ENCODE measurements at places on chromosomes 6 and 20.
A peak's percentile ranks its signal among the peaks of the same experiment; 100 is the strongest.

- DNase-seq, result no peak
These were observed 34.5 kb downstream of the NTSR1 start for GRCh38 chr20:62742979-62743776.

- DNase-seq, result no peak
These were observed 15.7 kb downstream of the BMP7 start for GRCh38 chr20:57250607-57251343.

- DNase-seq, result no peak
These were observed 430.9 kb downstream of the BCKDHB start for GRCh38 chr6:80537118-80537972.

- no peak for DNase-seq
These were observed 748.4 kb downstream of the PTPRT start for GRCh38 chr20:42441196-42441863.

- no peak for DNase-seq
These were observed 1.4 kb upstream of the LEMD2 start for GRCh38 chr6:33790379-33790778.

DNA sequence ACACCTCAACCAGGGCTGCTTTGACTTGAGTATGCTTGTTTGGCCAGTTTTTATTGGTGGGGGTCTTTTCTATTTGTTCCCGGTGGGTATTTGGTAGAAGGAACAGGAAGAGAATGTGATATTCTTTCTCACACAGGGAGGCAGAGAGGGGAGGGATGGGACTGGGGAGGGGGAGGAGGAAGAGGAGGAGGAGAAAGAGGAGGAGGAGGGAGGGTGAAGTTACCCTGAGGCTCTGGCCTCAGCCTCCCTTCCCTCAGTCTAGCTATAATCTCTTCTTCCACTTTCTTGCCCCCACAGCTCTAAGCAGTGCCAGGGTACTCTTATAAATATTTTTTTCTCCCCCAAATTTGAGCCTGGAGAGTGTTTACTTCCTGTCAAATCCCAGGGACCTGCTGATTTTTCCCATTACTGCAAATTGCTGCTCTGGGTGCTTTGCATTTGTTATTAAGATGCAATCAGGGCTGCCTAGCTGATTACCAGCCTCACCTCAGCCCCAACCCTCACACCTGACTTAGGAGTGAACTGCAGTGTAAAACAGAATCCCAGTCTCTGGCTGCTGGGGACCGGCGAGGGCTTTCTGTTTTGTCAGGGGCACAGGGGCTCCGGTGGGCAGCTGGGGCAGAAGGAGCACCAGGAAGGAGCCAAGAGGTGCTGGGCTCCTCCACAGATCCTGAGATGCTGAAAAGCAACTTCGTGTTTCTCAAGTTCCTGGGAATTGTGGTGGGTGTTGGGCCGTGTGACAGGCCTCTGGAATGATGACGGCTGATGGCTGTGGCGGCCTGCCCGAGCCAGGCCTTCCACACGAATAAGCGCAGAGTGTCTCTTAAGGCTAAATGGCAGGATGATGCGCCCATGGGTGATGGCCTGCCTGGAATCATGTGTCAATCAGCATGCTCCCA lies 141.4 kb downstream of the CD83 start:
- DNase-seq, result no peak

GRCh38 chr20:22924949-22925612 lies 110.0 kb upstream of the SSTR4 start:
- DNase-seq, result no peak

DNA sequence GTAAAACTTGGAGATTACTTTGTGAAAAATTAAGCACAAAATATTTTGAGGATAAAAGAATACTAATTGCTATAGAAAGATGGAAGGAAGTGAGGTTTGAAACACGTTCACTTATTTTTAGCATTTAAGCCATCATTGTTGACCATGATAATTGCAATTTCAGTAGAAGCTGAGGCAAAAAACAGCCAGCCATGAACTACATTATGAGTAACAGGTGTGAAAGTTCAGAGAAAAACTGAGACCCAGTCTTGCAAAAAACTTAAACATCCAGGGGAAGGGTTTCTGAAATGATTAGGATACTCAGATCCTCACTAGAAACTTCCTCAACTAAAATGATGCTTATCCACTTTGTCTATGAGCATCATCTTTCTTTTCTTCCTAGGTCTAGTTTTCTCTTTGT lies 619.4 kb downstream of the PHF3 start:
- no peak for DNase-seq

- DNase-seq, result no peak
These were observed 164.1 kb upstream of the JAG1 start for GRCh38 chr20:10837901-10838300.

DNA sequence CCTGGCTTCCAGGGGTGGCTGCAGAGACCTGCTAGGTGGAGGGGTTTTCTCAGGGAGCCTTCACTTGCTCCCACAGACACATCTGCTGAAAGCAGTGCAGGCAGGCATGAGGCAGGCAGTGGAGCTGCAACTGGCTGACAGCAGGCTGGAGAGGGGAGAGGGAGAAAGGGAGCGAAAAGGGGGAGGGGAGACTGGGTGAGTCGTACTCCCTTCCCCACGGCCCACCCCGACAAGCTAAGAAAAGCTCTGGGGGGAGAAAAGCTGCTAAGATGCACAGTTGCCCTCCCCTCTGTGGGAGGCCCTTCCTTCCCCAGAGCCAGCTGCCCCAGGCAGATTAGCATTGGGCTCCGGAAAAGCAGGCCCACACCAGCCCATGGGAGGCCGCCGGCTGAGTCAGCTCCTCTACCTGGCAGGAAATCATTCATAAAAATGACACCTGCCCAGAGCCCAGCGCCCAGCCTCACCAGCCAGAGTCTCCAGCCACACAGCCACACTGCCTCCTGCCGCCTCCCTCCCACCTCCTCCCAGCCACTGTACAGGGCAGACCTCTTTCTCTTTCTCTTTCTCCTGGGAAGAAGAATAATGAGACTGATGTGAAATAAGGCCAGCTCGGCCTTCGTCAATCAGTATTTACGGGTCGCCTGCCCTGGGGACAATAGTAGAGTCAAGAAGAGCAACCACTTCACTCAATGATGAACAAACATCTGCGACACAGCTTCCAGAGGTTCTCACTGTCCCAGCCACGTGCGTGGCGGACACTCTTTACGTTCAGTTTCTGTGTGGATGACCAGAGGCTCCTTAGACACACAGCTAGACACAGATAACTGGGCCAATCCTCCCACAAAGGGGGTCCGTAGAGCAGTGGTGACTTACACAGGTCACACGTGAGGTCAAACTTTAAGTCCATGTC lies 7.7 kb upstream of the C20orf203 start:
- DNase-seq, result no peak

GRCh38 chr6:148203970-148204369 lies 138.7 kb upstream of the SASH1 start:
- peak; percentile 40 for DNase-seq

DNA sequence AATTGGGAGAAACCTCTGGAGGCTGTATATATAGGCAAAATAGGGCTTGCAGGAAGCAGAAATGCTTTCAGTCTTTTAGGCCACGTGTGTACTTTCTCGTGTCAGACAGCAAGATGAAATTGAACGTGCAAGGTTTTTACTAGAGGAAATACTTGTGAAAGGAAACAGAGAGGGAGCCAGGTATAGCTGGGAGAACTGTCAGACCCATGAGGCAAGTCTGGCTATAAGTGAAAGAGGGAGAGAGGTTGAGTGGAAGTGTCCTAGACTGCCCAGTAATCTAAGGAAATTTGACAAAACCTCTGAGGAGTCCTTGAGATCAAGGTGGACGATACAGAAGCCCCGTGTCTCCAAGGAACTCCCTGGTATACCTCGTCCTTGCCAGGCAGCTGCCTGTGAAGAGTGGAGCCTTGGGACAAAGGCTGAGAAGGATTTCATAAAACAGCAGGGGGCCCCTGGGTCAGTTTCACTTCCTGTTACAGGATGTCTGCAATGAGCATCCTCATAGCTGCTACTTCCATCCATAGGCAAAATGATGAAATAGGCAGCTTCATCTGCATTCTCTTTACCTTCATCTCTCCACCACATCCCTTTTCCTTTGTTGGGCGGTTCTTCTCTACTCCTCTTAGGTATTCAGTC lies 114.4 kb upstream of the MAP3K7 start:
- DNase-seq, result no peak

DNA sequence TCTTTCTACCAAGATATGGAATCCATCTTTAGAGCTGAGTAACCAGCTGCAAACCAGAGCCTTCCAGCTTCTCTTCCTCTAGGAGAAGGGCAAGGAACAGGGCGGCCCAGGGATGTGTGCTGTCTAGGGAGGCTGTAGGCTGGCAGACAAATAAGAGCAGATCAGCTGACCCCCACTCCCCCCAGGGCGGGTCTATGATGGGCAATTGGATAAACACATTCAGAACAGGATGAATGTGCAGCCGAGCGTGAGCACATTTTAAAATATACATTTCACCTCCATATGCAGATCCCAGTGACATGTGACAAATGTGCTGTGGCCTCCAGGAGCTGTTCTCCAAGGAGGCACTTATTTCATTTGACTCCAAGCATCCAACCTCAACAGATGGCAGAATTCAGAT lies 580.1 kb downstream of the PTPRT start:
- no peak for DNase-seq

DNA sequence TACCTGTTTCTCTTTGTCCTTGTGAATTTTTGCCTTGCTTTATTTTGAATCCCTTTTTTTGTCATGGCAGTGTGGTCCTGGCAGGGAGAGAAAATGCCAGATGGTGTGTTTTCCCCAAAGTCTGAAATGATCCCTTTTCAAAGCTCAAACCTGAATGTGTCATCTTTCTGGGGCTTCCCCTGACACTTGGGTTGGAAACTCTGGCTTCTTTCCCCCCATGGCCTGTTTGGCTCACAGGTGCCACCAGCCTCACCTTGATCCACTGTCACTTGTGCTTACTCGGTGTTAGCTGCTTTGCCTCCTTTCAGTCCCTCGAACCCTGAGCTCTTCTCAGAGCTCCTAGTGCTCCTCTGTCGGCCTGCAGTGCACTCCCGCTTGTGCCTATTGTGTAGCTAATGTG lies 22.3 kb downstream of the MYBL2 start:
- DNase-seq, result no peak

- DNase-seq, result peak; percentile 52
These were observed 59.8 kb downstream of the NEDD9 start for GRCh38 chr6:11172501-11173327.

GRCh38 chr20:16441546-16442164 lies 131.6 kb downstream of the KIF16B start:
- no peak for DNase-seq

DNA sequence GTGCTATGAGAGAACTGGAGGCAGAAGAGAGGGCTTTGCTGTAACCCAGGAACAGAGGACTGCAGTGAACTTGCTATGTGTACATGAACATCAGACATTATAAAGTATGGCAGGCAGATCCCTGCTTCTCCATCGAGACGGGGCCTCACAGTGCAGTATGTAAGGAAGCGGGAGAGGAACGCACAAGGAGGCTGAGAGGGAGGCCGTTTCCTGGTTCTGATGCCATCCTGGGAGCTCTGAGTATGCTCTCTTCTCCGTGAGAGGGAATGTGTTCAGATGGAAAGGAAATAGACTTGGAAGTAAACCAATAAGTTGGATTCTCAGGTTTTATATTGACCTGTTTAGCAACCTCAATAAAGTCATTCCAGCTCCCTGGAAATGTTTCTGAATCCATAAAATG lies 101.8 kb downstream of the ALDH8A1 start:
- DNase-seq, result no peak

DNA sequence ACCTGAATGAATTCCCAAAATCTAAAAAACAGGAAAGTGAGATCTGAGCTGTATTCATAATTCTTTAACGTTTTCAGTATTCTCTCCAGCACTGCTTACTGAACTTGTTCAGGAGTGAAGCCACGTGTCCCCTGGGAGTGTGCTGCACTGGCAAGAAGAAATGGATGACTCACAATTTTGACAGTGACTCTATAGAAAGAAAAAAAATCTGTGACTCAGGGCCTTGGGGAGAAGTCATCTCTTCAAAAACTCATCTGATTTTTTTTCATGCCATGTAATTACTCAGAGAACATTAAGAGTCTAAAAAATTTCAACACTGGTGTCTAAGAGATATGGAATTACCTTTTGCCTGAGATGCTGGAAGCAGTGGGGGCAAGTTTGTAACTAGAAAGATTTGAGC lies 39.7 kb downstream of the ANKEF1 start:
- no peak for DNase-seq

DNA sequence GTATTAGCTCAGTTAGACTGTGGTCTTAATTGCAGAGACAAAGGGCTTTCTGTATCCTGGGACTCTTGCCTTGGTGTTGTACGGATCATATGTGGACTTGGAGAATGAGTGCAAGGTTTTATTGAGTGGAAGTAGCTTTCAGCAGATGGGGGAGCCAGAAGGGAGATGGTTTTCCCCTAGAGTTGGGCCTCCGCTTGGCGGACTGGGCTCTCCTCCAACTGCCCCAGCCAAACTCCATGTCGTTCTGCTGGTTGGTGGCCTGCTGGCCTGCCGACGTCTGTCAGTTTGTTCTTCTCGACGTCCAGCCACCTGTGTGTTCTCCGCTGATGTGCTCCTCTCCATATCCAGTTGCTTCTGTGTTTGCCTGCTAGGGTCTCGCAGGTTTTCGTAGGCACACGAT lies 189.5 kb upstream of the FLRT3 start:
- no peak for DNase-seq

DNA sequence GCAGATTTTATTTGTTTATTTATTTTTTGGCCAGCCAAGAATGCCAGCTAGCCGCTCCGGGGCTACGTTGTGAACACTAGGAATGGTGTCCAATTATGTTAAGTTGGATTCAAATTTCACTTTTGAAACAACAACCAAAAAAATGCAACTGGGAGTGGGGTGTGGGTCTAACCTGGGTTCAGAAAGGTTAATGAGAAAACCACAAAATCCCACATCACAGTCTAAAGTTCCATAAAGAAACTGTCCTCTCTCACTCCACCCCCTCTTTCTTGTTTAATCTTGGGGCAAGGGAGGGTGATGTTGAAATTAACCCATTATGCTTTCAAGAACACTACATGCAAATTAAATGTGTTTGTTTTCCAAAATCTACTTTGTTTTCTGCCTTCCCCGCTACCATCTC lies 77.2 kb downstream of the LINC00237 start:
- no peak for DNase-seq

DNA sequence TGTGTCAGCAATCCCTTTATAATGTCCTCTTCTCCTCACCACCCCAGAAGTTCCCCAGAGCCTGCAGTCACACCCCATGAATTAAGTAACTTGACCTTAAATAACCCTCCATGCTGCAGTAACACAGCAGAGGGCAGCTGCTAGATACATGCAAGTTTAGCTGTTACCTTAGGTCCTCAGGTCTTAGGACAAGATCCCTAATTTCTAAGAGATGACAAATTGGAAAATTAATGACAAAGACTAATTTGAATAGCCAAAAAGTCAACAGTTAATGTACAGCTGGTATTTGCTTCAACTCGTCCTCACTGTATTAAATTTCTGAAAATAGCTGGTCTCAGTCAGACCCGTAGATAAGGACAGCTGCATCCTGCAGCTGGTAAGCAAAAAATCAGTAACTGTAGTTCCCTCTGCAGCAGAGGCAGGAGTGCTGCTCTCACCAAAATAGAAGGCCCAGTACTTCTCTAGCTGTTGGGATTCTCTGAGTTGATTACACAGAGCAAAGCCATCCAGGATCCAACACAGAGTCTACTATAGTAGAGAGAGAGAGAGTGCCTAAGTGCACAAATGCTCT lies 62.4 kb downstream of the TNFRSF21 start:
- no peak for DNase-seq
